ENCODE measurements at places on chromosomes 12 and 14.
A peak's percentile ranks its signal among the peaks of the same experiment; 100 is the strongest.

- DNase-seq, result peak; percentile 53
Measured at GRCh38 chr14:103087343-103087835, 3.4 kb downstream of the LBHD2 start.

- no peak for DNase-seq
Measured at GRCh38 chr14:24630872-24631477, 3.0 kb downstream of the GZMB start.

DNA sequence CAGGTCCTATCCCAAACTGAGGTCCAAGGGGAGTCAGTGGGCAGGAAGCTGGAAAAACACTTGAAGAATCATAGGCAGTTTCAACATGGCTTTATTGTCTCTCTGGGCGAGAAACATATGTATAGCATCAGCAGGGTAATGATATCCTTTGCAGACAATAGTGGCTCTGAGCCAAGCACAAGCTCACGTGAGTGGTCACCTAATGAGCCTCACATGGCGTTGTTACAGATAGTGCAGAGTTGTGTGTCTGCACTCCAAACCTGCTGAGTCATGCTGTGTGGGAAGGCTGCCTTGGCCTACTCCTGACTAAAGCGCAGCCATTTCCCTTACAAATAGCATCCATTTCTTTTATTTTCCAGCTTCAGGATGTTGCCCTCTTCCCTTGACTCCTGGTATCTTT is 105.2 kb upstream of the SYT1 start:
- no peak for DNase-seq

DNA sequence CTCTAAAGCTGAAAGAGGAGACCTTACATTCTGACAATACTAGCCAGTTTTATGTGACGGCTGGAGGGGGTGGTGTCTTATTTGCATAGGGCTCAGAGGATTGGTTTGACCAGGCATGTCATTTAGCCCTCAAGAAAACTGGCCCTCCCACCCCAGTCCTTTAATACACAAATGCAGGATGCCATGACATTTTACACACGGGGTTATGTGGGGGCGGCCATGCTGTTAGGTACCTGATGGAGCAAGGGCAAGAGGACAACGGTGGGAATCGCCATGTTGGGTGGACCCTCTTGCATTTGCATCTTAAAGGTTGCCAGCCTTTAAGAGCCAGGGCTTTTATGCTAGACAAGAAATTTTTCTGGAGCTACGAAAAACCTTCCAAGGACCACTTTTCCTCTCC is 23.3 kb downstream of the MDM2 start:
- DNase-seq, result no peak

DNA sequence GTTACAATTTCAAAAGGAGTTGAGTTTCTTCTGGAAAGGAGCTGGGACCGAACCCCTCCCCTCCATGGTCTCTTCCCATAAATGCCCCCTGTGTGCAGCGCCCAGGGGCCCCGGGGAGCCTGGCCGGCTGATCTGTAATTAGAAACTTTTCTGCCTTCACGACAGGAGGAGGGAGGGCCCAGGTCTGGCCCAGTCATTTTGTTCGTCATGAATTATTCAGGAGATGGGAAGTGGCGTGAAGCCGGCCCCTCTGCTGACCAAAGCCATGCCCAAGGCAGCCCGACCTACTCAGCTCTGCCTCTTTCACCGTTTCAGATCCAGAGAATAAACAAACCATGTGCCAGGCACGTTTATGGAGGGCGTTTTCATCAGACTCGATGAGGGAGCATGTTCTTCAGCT is 33.3 kb upstream of the MSI1 start:
- DNase-seq, result peak; percentile 62

DNA sequence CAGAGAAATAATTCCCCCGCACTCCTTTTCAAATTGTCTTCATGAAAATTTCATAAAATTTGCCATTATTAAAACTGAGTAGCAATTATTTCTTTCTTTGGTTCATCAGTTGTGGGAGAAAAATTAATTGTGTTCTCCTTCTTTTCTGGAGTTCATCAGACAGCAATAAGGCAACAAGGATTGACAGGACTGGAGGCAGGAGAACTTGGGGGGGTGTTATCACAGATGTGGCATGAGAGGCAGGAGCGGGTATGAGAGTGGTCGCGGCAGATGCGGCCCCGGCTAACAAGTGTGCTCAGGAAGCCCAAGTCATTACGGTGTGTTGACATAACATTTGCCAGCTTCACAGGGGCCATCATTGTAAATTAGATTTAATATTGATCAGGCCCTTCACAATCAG is 306.6 kb upstream of the TMPO start:
- DNase-seq, result no peak

DNA sequence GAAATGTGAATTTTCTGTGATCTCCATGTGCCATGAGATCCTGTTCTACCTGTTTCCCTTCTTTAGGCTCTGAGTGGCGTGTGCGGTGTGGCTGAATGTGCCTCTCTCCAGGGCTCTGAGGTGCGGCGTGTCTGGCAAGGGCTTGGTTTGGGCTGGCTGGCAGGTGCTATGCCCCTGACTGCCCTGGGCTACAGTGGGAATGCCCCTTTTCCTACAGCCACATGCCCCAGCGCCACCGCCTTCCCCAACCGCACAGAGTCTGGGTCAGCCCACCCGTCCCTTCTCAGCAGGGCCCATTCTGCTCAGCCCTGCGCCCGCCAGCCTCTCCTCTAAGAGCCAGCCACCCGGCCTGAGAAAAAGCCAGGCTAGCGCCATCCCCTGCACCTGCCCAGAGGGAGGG is 24.7 kb downstream of the BTBD6 start:
- DNase-seq, result no peak

DNA sequence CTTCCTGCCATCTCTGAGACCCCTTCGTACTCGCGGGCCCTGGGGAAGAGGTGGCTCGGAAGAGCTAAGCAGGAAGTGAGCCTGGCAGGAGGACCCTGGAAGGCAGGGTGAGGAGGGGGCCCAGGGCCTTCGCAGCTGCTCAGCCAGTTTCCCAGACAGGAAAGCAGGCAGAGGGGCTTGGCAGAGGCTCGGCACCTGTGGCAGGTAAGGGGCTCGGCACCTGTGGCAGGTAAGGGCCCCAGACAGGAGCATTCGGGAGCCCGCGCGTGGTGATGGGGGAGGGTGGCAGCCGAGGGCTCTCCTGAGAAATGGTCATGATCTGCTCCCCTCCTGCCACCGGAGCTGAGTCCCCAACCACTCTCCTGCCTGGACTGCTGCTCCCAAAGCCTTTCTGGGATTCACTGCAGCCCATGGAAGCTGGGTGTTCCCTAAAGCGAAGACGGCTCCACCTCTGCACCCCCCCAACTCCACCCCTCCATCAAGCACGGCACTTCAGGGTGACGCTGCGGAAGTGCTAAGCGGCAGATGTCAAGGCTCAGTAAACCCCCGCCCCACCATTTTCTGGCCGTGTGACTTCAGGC is 63.2 kb downstream of the PRIMA1 start:
- DNase-seq, result no peak

Measured in nephron progenitor cell (in vitro differentiated cells).